ENCODE measurements at places on chromosomes 2 and 18.

GRCh38 chr2:99841749-99842148 is 300.6 kb downstream of the AFF3 start:
- DNase-seq, result no peak

- DNase-seq, result no peak
Observed at GRCh38 chr2:4528773-4529172, 825.4 kb downstream of the DCDC2C start.

DNA sequence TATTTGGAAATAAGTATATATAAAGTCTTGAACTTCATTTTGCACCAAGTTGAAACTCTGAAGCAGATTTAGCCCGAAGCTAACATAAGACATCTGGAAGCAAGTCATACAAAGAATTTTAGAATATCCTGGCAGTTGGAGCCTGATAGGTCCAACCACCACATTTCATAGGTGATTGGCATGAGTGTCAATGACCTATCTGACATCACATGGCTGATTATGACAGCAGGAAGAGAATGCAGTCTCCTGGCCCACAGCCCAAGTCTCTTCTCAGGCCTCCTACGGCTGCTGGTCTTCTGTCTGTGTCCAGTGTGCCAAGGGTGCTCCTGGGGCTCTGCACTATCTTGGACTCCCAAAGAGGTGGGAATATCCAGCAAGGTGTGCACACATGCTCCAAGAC is 325.7 kb upstream of the ACVR2A start:
- DNase-seq, result no peak

DNA sequence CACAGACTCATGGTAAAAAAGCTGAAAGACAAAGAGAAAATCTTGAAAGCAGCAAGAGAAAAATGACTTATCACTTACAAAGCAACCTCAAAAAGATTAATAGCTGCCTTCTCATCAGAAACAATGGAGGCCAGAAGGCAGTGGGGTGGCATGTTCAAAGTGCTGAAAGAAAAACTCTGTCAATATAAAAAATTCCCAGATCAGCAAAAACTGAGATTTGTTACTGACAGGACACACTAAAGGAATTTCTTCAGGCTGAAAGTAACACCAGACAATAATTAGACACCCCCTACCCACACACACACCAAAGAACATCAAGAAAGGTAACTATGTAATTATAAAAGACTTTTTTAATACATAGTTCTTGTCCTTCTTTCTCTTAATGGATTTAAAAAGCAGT is 311.1 kb downstream of the CLIP4 start:
- DNase-seq, result no peak

DNA sequence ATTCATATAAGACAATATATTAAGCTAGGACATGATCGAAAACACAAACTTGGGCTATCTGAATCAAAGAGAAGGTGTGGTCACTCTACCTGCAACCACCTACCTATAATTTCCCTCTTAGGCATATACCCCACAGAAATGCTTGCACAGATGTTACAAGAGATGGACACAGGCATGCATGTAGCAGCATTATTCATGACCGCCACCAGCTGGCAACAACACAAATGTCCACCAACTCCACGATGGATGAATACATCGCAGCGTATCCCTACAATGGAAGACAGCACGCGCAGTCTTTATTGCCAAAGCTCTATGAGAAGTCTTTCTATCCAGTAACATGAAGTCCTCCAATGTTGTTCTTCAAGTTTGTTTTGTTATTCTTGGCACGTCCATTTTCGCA is 90.8 kb downstream of the ARL4C start:
- no peak for DNase-seq

- DNase-seq, result no peak
Observed at GRCh38 chr18:11176481-11176881, 27.1 kb upstream of the PIEZO2 start.

- DNase-seq, result no peak
Observed at GRCh38 chr2:225354281-225354774, 45.2 kb upstream of the NYAP2 start.

DNA sequence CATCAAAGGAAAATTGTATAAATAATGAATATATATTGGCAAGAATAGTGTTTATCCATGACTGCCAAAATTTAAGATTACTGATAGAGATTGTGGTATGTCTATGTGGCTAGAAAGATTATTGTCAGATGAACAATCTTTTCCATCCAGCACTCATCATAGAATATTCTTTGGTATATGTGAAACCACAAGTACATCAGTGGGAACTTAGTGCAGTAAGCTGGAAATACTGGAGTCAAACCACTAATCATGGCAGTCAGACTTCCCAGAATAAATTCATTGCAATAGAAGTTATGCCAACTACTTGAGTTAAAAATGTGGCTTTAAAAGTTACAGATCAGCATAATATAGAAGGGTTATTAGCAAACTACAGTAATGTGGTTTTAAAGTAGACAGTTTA is 310.3 kb downstream of the GULP1 start:
- no peak for DNase-seq

Data from stomach (tissue), 19 donors.